ENCODE measurements at places on chromosomes 16 and 17.

DNA sequence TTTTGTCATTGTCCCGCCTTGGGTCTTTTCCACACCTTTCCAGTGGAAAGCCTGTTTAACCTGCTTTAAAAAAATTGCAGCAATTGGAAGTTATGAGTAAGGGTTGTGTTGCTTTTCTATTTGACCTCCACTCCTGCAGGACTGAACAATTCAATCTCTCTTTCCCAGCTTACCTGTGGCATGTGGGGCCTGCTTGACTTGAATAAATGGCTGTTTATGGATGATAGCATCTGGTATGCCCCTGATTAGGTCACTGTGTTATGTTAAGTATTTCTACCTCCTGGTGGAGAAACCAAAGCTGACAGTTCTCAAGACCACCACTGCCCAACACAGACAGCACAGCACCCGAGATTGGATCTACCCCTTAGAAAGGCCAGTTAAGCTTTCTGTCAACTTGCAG is 64.8 kb upstream of the NOG start:
- no peak for ATAC-seq

GRCh38 chr16:57749101-57749692 is 13.6 kb downstream of the KATNB1 start:
- no peak for ATAC-seq

DNA sequence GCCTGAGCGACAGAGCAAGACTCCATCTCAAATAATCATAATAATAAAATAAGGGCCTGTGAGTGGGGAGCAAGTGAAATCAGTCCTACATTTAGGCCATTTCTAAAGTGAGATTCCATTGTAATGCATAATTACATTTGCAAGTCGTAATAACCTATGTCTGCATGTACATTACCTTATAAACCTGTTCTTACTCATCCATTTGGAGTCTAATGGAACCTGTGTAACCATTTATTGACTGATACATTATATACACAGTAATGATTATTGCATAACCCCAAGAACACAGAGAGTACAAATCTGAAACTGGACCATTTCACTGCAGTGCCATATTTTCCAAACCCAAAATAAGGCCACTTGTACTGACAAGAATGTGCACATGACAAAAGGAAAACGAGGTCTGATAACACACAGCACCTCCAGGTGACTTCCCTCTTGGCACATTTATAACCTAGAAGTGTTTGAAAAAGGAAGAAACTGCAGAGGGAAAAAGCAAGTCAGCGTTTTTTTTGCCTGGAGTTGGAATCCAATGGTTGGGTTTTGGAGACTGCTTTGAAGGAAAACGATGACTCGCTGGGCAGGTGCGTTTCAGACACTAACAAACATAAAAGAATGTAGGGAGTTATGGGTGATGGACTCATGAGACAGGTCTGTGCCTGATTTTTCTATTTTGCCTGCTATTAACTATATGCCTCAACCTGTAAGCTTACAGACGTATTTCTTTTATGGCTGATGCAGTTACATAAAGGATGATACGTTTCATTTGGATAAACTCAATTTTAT is 63.6 kb upstream of the KIFC3 start:
- no peak for ATAC-seq

GRCh38 chr17:79513820-79514535 is 96.9 kb downstream of the RBFOX3 start:
- ATAC-seq, result no peak

DNA sequence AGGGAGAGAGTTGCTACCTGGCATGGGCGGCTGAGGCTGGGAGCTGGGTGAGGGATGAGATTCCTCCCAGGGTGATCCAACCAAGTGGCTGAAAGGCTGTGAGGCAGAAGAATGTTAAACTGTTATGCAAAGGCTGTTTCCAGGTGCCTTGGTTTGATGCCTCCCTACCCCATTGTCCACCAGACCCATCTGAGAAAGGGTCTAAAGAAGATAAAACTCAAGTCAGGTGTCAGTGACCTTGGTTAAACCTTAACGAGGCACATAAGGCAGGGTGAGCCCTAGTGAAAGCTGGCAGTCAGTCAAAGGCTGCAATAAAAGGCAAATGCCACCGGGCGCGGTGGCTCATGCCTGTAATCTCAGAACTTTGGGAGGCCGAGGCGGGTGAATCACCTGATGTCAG is 23.8 kb downstream of the LDHD start:
- ATAC-seq, result no peak

- no peak for ATAC-seq
These were observed 230.5 kb downstream of the CCDC182 start for GRCh38 chr17:57514614-57515013.

DNA sequence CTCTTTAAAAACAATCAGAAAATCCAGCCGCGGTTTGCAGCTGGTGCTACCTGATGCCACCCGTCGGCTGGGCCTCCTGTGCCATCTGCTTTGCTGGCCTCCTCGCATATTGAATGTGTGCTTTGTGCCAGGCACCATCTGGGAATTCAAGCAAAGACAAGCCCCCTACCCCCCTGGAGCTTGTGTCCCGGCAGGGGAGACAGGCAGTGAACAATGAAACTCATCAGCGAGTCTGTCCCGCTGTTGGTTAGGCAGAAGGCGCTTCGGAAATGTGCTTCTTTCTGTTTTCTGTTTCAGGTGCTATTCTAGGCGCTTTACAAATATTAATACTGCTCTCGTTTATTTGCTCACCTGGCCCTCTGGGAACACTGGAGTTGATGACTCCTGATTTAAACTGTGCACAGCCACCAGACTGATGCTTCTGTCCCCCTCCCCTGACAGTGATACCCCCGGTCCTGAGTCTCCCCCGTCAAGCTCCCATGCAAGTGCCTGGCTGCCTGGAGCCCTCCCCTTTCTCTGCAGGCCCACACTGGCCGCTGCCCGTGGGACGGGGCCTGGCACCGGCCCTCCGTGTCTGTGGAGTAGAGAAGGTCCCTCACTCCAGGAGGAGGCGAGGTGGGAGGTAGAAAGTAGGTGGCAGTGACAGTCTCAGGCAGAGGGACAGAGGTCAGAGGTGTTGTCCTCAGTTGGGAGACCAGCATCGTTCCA is 126.1 kb upstream of the PLCG2 start:
- ATAC-seq, result no peak

All from stimulated activated memory B cell treated with anti-CD40 and anti-IgM and Interleukin-4, amounts not matched to agents 10 μg/mL and 1 μg/mL and 100 μg/mL, for 72 hours (primary cell).